Stimulated activated memory B cell treated with anti-CD40 and anti-IgM and Interleukin-4, amounts not matched to agents 10 μg/mL and 1 μg/mL and 100 μg/mL, for 72 hours (primary cell): ENCODE measurements at places on chromosomes 7 and 10.

DNA sequence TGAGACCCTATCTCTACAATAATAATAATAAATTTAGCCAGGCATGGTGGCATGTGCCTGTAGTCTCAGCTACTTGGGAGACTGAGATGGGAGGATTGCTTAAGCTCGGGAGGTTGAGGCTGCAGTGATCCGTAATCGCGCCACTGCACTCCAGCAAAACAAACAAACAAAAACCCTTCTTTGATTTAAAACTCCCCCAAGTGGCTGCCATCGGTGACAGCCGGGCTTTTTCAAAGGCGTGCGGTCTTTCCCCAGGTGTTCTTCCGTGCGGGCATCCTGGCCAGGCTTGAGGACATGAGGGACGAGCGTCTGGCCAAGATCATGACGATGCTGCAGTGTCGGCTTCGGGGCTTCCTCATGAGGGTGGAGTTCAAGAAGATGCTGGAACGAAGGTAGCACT, 1.9 kb upstream of the MYH16 start:
- no peak for ATAC-seq

DNA sequence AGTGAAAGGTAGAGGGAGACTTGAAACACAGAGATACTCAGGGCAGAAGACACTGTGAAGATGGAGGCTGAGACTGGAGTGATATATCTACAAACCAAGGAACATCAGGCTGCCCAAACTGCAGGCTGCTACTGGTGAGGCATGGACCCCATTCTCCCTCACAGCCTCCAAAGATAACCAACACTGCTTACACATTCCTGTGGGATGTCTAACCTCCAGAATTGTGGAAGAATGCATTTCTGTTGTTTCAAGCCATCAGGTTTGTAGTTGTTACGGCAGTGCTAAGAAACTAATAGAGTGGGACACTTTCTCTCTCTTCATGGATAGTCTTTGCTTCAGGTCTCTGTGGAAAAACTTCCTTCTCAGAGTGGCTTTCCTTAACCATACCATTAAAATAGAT, 182.6 kb upstream of the TMEM106B start:
- no peak for ATAC-seq

DNA sequence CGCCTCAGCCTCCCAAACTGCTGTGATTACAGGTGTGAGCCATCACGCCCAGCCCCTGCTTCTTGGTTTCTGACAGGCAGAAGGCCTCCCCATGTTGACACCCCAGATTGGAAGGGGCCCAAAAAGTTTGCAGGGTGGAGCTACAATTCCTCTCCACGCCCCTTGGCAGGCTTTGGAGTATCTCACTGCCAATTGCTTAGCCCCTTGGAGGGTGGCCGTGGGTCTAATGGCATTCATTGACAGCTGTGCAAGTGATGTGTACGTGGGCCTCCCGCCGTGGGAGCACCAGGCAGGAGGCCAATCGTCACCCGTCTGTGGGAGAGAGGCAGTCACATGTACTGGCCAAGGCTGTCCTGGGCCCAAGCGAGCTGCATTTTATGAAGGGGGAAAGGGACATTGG, 73.7 kb upstream of the PPIF start:
- ATAC-seq = no peak

- peak; percentile 87 for ATAC-seq
Observed at GRCh38 chr10:11403116-11403515, 208.3 kb downstream of the USP6NL start.

DNA sequence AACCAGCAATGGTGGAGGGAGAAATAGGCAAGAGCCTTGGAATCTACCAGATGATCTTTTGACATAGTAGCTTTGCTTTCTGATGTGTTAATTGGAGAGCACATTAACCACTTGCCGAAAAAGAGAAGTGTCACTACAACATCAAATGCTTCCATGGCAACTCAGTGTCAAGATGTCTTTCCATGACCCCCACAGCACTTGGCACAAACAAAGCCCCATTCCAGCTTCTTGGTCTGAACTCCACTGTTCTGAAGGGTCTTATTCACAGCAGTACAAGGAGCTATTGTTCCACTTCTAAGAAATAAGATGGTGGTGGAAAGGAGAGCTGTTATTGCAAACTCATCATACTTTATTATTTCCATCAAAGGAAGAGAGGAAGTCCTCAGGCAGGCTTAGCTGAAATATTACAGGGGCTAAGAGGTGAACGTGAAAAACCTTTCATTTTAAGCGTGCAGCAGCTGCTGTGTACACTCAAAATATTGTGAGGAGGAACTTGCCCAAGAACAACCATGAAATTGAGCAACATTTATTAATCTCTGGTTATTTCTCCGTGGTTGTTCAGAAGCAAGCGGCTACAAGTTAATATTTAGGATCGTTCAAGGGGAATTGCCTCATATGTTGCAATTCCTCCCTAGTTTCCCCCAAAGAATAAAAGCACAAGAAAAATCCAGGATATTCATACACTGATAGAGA, 354.8 kb upstream of the CELF2 start:
- ATAC-seq = no peak

GRCh38 chr10:29820890-29821461, 186.2 kb upstream of the SVIL start:
- no peak for ATAC-seq

DNA sequence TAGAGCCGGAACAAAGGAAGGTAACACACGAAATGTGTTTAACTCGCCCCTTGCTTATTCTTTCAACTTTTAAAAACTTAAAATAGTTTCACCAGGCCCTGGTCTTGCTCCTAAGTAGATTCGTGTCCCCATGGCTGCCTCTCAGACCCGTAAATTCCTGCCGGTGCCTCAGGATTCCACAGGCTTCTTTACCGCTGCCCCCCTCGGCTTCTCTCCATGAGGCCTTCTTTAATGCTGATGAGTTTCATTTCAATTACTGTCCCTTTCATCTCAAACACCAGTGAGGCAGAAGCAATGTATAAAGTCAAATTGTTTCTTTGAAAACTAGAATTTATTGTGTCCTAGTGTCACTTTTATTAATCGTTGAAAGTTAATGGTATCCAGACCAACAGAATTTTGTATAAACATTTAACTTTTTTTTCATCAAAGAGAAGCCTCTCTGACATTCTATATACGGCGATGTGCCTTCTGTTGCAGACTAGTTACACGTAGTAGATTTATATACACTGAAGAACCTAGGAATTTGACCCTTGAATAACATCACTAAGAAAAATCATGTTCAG, 225.2 kb downstream of the C7orf25 start:
- ATAC-seq = no peak

- no peak for ATAC-seq
Observed at GRCh38 chr7:98922392-98923187, 44.3 kb downstream of the TRRAP start.

- no peak for ATAC-seq
Observed at GRCh38 chr7:66443946-66444345, 184.7 kb upstream of the KCTD7 start.

DNA sequence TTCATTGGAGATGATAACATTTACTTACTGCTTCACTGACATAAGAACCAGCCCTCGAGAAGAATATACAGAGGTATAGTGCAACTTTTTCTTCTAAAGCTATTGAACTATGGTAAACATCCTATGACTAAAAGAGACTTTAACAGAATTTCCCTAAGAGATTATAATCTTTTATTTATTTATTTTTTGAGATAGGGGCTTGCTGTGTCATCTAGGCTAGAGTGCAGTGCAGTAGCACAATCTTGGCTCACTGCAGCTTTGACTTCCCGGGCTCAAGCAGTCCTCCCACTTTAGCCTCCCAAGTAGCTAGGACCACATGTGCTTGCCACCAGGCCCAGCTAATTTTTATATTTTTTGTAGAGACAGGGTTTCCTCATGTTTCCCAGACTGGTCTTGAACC, 258.5 kb upstream of the FERD3L start:
- no peak for ATAC-seq

DNA sequence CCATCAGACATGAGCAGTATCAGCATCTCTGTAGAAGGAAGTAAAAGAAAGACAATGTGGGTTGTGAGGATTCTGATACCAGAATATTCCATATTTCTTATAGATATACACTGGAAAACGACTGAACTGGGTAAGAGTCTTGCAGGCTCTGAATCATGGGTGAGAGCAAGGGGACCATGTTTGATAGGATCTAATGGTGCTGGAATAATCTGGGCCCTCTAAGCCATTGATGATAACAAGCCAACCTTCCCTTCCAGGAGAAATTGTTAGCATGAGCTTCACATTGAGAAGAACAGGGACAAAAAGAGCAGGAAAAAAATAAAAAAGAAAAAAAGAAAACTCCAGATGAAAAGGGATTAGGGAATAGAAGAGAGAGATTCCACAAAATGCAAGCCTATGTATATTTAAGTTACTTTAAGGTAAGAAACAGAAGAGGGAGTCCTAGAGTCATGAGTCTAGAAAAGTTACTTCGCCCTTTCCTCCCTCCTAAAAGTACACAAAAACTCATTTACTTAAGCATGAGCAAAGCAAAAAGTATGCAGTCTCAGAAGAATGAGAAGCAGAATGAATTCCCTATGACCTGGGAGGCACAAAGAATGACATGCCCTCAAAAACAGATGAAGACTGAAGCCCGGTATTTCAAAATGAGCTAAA, 181.9 kb downstream of the TMEM26 start:
- no peak for ATAC-seq

GRCh38 chr10:128985036-128985435, 482.0 kb upstream of the MGMT start:
- ATAC-seq = no peak

GRCh38 chr7:147547252-147547897, 1043.2 kb upstream of the C7orf33 start:
- ATAC-seq = no peak

DNA sequence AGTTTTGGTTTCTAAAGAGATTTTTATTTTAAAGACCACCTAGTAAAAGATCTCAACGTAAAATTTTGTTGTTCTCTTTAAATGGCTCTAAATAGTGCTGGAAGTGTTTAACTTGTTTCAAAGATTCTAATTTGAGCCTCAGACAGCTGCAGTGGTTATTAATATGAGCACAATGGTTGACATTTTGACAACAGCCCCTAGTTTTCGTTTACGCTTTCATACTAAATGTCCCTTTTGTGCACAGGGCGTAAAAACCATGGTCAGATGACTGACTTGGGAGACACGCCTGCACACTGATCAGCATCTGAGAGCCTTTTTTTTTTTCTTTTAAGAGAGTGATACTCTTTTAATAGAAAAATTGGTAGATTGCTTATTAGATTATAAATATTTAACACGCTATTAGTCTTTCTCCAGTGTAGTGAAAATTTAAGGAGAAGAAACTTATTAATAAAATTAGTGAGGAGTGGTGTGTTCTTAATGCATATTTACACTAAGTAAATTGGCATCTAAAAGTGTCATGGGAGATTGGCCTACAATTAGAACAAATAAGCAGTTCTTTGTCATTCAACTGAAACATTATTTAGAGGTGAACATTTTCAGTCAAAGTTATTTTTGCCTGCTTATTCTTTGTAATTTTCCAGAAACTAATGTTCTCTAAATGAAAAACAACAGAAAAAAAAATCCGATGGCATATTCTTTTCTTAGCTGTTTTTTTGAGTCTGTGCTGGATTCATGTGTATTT, 182.8 kb upstream of the PHYHIPL start:
- no peak for ATAC-seq

GRCh38 chr10:86451604-86451960, 70.0 kb downstream of the WAPL start:
- no peak for ATAC-seq

DNA sequence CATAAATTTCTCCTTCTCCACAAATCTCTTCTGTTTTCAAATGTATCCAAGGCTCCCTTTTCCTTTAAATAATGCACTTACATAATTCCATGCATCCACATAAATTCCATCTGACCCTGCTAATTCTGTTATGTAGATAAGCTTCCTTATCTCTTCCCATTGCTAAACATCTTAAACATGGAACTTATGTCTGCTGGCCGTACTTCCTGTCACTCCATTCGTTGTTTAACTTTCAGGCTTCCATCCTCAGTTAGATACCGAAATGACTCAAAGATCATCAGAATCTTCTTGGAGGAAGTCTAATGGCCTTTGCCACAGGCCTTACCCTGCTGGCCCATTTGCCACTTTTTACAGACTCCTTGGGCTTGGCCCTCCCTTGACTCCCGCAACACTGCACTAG, 330.9 kb downstream of the GFRA1 start:
- no peak for ATAC-seq
